NCI-H226 (cell line): ENCODE measurements at places on chromosomes 5 and 9.

- no peak for DNase-seq
These were observed 74.3 kb upstream of the STXBP1 start for GRCh38 chr9:127537792-127538191.

DNA sequence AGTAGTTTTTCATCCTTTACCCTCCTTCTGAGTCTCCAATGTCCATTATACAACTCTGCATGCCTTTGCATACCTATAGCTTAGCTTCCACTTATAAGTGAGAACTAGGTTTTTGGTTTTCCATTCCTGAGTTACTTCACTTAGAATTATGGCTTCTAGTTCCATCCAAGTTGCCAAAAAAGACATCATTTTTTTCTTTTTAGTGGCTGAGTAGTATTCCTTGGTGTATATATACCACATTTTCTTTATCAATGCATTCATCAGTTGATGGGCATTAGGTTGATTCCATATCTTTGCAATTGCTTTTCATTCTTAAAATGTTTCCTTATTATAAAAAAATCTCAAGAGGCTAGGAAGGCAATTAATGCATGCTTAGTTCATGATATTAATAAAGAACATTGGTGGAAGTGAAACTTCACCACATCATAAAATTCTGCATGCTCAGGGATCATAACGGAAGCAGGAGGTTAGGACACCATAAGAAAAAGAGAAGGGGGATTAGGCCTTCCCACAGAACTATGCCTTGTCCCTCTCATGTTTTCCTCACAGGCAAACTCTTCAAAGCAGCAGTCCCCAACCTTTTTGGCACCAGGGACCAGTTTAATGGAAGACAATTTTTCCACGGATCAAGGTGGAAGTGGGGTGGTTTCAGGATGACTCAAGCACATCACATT, 105.2 kb downstream of the FRMD3 start:
- no peak for DNase-seq

DNA sequence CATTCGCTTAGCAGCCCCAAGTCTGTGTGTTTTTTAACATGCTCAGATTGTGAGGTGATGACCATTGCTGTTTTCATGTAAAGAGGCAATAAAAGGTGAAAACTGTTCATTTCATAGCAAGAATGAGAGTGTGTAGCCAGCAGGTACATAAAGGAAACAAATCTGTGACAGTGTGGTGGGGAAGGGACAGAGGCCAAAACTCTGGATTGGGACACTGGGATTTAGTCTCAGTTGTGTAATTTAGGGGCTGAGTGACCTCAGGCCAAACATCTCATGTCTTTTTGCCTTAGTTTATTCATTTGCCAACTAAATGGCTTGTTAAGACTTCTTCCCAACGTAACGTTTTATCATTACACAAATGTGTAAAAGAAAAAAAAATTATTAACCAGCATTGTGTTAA, 47.0 kb downstream of the KCNN2 start:
- DNase-seq, result no peak

- no peak for DNase-seq
These were observed 26.6 kb downstream of the GRAMD2B start for GRCh38 chr5:126449751-126450271.

- DNase-seq, result no peak
These were observed 221.6 kb downstream of the CACNA1B start for GRCh38 chr9:138098908-138099791.

DNA sequence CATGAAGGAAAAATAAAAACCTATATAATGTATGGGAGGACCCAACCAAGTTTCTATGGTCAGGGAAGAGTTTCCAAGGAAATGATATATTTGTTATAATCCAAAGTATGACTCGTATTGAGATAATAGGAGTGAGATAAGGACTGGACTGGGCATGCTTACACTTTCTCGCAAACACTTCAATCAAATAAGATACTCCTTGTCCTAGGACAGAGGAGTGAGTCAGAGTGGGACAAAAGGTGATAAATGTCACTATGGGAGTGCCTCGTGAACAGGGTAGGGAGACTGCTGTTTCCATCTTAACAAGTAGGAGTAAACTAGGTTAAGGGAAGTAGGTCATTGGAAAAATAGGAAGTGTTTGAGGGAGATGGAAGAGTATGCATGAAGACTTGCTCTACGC, 47.2 kb downstream of the MACIR start:
- peak; percentile 16 for DNase-seq

- no peak for DNase-seq
These were observed 10.4 kb upstream of the SSBP2 start for GRCh38 chr5:81761270-81761669.

- DNase-seq, result peak; percentile 16
These were observed 825.4 kb upstream of the CDH6 start for GRCh38 chr5:30368064-30368463.

- DNase-seq, result peak; percentile 62
These were observed 47.8 kb downstream of the PDE4D start for GRCh38 chr5:59845730-59846129.

DNA sequence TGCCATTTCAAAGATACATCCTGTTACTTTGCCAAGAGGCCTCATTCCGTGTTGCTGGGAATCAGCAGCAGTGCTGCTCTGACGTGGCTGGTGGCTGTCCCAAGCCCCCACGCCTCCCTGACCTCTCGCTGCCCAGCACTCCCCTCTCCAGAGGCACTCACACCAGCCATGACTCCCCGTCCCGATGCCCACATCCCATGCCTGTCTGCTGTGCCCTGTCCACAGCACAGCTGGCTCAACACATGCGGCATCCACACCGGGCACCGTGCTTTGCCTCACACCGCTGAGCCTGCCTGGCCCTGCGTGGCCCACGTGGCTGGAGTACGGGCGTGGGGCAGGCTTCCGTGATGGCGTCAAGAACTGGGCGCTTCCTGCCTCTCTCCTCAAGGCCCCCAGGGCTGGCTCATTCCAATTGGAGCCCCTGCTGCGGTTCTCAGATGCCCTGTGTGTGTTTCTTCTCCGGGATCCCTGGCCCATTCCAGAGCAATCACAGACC, 7.8 kb upstream of the LCN1 start:
- no peak for DNase-seq

DNA sequence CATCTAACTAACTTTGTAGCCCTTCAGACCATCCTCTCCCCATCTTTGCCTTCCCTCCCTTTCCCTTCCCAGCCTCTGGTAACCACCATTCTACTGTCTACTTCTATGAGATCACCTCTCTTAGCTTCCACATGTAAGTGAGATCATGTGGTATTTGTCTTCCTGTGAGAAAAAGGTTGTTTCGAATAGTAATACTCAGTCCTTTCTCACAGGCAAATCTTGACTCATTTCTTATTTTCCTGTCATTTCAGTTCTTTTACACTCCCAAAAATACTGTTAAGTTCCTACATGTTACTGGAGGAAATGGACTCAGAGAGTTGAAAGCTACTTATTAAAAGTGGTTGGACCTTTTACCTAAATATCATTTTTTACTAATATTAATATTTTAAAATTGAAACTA, 82.1 kb downstream of the SLF1 start:
- no peak for DNase-seq

DNA sequence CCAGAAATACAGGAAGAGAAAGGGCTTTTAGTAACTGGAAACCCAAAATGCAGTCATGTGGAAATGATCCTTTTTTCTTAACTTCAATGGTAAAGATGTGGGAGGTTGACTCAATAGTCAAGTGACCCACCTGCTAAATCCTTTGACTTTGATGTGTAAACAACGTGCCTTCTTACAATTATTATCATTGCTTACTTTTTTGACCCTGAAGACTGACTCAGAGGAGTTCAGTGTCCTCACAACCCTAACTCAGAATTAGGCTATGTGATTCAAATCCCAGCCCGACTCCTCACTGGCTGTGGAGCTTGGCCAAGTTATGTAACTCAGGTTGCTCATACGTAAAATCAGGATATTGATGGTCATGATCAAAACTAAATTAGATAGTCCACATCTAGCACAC, 27.9 kb downstream of the ANXA1 start:
- DNase-seq, result peak; percentile 16

DNA sequence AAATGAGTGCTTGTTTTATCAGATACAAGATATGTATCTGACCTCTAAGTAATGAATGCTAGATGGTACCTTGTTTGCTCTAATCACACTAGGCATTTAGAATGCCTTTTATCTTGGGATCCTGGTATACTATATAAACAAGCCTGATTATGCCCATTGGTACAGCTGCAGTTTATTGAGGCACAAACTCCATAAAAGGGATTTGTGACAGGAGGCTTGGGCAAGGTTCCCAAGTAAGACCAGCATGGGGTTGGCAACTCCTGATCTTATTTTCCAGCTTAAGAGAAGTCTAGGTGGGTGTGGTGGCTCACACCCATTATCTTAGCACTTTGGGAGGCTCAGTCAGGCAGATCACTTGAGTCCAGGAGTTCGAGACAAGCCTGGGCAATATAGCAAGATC, 93.9 kb upstream of the DMRT1 start:
- DNase-seq, result no peak

GRCh38 chr5:135444360-135444759, 2.8 kb downstream of the DCANP1 start:
- DNase-seq, result no peak

DNA sequence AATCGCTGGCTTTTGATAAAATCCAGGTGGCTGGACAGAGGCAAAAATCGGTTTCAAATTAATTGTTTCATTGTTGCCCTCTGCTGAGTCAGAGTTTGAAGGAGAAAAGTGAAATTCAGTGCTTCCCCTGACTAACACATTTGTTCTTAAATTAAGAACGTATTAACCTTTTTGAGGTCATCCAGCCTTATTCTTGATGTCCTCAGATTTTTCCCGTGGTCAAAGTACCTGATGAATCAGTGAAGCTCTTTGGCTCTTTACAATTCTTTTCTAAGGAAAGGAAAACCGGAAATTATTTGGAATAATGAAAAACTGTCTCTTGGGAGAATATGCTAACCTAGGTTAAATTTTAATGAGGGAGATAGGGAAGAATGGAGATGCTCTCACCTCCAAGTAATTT, 21.6 kb downstream of the OSMR start:
- DNase-seq, result no peak

- no peak for DNase-seq
These were observed 87.0 kb downstream of the LNPEP start for GRCh38 chr5:97022898-97023297.

DNA sequence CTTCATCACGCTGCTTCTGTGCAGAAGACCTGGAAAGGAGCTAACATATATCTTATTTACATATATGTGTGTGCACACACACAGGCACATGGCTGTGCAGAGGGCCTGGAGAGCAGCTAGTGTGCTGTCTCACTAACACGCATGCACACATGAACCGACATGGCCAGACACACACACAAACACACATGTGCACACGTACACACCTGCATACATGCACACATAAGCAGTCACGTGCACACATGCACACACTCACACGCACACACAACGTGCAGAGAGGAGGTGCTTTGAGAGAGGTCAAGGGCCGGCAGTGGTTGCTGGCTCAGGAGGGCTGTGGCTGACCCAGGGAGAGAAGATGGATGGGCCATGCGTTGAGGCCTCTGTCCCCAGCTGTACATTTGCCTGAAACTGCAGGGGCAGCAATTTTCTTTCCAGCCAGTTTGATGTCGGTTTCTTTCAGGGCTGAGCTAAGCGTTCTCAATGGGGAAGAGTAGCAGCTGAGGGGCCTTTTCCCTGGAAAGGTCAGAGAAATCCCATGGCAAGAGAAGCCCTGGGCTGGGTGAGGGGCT, 66.7 kb downstream of the OLFM1 start:
- DNase-seq, result no peak

GRCh38 chr5:73768-74502, 18.0 kb upstream of the PLEKHG4B start:
- no peak for DNase-seq

GRCh38 chr5:97658116-97658900, 475.3 kb upstream of the RIOK2 start:
- peak; percentile 4 for DNase-seq

DNA sequence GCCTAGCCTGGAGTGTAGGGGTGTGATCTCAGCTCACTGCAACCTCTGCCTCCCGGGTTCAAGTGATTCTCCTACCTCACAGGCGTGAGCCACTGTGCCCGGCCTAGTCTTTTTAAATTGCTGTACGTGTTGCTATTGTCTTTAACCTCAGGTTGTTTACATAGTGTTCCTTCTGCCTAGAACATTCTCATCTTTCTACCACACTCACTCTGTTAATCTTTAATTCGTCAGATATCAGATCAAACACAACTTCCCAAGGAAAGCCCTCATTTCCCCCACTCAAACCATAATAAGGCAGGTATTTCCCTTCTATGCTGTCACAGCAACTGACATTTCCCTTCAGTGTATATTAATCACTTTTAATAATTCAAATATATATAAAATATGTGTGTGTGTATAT, 1310.0 kb upstream of the C9orf72 start:
- no peak for DNase-seq

DNA sequence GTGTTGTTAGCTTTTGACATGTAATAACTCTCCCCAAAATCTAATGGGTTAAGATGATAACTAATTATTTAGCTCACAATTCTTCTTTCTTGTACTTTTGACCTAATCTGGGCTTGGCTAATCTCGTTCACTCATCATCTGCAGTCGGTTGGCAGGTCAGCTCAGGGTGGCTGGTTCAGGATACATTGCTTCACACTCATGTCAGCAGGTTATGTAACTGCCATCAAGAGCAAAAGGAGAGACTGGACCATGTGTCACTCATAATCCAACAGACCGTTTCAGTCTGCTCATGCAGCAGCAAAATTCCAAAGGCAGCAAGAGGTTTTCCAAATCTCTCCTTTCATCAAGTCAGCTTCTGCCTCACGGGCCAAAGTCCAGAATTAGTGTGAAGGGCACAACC, 998.4 kb upstream of the CTNND2 start:
- DNase-seq, result no peak

DNA sequence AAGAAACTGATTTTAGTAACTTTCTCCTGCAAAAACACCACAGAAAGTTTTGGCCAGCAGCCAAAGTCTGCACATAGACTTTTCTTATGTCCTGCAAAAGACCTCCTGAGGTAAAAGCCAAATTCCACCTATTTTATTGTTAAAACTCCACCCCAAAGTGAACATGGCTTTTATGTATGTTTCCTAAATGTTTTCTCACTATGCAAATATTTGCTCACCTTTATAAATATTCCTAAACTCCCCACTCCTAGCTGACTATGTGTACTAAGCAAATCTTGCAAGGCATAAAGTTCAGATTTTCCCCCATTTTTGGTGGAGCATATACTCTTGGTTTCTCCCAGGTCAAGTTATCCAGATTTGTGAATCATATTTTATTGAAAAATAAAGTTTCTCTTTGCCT, 446.2 kb downstream of the DNAH5 start:
- DNase-seq, result no peak

DNA sequence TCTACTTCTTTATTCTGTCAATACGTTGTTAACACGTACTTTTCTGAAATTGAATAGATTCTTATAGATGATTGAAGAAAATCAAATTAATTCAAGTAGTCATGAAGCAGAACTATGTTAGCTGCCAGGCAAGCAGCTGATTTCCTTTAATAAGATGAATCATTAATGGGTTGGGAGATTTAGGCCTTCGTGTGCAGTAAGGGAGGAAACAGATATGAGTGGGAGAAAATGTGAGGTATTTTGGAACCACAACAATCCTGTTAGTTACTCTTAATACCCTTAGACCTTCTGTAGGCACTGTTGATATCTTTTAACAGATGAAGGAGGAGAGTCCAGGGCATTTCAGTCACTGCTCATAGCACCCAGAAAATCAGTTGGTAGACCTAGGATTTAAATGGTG, 121.0 kb downstream of the AOPEP start:
- peak; percentile 87 for DNase-seq

- DNase-seq, result no peak
These were observed 1199.8 kb downstream of the DTWD2 start for GRCh38 chr5:117788596-117788995.
